Ovary (tissue), 10 donors: ENCODE measurements at places on chromosomes 7 and 10.

DNA sequence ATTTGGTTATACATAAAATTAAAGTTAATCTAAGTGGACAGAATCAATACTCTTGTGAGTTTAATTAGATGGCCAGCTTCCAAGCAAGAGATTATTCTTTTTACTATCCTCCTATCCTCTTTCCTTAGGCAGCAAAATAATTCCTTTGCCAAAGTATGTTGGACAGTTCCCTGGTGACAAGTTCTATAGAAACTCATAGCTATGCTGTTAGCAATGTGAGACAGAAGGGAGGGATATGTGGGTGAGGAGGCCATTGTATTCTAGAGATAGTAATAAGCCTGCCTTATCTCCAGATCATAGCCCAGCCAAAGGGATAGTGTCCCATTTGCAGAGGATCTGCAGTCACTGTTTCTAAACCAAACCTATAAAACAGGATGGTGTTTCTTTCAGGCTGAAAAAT lies 181.6 kb upstream of the HDAC9 start:
- no peak for DNase-seq

GRCh38 chr10:106278383-106278782 lies 886.1 kb downstream of the SORCS1 start:
- no peak for DNase-seq

DNA sequence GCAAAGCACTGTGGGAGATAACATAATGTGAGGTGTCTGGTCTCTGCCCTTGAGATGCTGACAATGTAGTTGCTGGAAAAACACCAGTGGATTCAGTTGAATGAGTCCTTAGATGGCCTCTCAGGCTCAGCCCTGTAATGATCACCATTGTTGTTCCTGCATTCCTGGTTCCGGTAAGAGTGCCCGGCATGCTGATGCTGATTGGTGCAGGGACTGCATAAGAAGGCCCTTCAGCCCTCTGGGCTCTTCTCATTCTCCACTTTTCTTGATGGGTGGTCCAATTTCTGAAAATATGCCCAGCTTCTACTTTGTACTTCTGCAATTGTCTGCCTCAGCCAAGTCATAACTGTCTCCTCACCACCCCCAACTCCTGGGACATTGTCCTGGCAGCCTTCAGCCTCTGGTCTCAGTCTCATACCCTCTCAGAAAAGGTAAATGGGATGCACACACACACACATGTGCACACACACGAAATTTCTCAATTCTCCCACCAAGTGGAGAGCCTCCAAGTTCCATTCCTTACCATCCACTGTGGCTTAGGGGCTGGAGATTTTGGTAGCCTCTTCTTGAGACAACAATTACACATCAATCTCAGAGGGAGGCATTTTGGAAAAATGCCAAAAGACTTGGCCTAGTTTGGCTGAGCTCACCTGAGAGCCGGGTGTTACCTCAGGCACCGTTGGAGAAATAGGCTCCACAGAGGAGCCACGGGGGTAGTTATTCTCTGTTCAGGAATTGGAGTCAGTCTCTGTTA lies 314.9 kb downstream of the RPS24 start:
- no peak for DNase-seq

DNA sequence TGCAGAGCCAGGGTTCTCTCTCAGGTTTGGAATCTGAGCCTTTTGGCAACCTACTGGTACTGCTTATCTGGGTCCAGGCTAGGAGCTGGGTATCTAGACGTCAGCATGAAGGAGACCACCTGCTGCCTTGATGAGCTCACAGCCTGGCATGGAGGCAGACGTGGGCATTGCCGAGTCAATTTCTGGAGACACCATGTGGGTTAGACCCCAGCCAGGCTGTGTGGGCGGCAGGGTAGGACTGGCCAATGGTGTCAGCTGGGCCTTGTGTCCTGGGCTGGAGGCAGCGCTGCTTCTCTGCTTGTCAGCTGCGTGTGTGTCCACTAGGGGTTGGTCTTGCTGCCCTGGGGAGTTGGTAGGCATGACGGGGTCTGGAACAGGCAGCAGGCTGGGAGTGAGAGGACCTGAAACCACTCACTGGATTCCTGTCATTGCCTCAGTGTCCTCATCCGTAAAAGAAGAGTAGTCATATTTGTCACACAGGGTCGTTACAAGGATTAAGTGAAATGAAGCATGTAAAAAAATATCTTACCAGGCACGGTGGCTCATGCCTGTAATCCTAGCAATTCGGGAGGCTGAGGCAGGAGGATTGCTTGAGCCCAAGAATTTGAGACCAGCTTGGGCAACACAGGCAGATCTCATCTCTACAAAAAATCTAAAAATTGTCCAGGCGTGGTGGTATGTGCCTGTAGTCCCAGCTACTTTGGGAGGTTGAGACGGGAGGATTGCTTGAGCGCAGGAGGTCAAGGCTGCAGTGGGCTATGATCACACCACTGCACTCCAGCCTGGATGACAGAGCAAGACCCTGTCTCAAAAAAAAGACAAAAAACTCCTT lies 31.7 kb upstream of the ANKRD2 start:
- DNase-seq, result peak; percentile 45

- no peak for DNase-seq
These were observed 23.6 kb downstream of the ZMIZ1 start for GRCh38 chr10:79092292-79092896.

DNA sequence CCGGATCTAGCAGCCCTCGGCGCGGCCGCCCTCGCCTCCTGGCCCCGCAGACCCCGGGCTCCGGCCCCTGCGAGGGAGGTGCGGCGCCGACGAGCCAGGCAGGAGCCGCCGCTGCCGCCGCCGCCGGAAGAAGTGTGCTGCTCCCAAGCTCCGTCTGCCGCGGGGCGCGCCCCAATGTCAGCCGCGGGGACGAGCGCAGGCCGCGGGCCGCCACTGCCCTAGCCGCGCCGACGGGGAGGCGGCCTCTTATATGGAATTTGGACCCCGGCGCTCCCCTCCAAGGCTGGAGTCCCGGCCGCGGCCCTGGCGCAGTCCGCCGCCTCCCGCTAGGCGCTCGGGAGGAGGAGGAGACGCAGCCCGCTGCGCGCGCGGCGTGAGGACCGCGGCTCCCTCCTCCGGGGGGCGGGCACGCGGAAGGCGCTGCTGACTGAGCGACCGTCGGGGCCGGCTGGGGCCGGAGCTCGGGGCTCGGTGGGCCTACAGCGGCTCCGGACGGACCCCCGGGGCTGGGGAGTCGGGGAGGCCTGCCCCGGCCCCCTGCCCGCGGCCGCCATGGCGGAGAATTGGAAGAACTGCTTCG lies at the start of gene TRIM8:
Gene TRIM8 (plus strand): TSS at position 414 of the 580 bp plus-strand sequence. CDS start 139 bp downstream, at position 553.
- DNase-seq, result peak; percentile 49

DNA sequence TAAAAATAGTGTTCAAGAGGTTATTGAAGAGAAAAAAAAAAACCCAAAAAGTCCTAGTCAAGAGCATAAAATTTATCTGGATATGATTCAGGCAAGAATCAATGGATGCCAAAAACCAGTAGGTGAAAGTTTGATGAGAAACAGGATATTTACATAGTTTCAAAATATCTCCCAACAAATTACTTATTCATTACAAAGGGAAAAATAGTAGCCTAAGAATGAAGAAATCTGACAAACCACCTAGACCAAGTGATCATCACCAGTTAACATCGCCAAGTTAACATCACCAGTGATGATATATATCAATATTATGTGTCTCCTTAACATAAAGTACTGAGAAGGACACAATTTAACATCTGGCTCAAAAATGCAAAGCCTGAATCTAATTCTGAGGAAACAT lies 85.2 kb downstream of the RNLS start:
- DNase-seq, result no peak
